T follicular helper cell (primary cell): ENCODE measurements at places on chromosomes 16 and 17.

DNA sequence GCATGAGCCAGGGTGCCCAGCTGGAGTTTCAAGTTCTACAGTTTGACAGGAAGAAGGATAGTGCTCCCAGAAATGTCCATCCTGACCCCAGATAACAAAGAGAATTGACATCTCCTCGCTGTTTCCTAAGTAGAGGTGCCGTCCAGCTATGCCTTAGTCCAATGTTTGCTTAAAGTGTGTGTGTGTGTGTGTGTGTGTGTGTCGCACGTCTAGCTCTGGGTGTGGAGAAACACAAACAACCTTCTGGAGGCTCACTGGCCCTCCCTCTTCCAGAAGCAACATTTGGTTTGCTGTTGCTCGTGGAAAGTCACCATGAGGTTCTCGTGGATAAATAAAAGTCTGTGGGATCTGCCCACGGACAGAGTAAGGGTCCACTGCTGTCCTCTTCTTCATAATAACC is 22.1 kb downstream of the EMP2 start:
- no peak for DNase-seq

- no peak for DNase-seq
These were observed 6.0 kb upstream of the TBC1D3B start for GRCh38 chr17:36182176-36183000.

- DNase-seq = no peak
These were observed 13.0 kb upstream of the GGA2 start for GRCh38 chr16:23523321-23523720.

DNA sequence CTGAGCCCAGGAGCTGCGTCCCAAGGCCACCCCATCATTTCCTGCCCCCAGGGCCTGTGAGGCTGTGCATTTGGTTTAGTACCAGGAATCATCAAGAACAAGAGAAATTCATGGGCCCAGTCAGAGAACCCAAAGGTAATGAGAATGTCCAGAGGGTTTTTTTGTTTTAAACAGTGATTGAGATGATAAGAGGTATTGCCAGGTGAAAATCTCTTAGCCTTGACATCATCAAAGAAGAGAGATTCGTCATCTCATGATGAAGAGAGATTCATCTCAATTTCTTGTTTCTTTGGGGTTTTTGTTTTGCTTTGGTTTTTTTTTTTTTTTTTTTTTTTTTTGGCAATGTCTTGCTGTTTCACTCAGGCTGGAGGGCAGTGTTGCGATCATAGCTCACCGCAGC is 170.6 kb upstream of the CACNG5 start:
- DNase-seq = no peak

- DNase-seq = no peak
These were observed 3.1 kb downstream of the TPPP3 start for GRCh38 chr16:67389911-67390815.

DNA sequence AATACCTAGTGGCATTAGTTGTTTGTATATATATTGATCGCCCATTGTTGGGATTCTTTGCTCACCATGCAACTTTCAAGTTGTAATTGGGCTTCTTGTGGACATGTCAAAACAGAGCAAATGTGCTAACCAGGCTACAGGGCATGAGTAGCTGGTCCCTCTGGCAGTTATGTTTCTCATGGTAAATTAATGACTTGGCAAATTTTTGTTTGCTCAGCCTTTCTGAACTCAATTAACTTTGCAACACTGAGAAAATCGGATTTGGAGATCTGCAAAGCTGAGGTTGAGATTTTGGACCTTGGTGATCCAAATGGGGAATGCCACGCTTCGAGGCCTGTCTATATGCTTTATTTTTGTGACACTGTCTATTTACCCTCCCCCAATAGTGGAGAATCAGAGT is 138.5 kb upstream of the PIRT start:
- no peak for DNase-seq

DNA sequence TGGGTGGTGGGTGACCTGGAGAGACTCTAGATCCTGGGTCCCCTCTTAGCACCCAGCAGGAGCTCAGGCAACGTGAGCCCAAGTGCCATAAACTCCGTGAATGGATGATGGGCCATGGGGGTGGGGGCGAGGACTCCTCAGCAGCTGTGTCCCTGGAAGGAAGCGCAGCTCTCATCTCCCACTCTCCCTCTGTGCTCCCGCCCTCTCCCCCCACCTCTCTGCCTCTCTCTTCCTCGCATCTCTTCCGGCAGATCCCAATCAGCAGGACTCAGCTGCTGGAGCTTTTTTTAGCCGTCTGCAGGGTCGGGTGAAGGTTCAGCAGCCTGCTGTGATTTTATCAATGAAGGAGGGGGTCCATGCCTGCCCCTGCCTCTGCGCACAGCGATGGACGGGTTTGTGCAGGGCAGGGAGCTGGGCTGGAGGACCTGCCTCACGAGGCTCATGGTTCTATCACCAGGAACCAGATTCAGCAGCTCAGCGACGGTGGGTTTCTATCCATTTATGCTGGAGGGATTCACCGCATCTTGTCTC is 8.3 kb downstream of the CCR7 start:
- DNase-seq = no peak

DNA sequence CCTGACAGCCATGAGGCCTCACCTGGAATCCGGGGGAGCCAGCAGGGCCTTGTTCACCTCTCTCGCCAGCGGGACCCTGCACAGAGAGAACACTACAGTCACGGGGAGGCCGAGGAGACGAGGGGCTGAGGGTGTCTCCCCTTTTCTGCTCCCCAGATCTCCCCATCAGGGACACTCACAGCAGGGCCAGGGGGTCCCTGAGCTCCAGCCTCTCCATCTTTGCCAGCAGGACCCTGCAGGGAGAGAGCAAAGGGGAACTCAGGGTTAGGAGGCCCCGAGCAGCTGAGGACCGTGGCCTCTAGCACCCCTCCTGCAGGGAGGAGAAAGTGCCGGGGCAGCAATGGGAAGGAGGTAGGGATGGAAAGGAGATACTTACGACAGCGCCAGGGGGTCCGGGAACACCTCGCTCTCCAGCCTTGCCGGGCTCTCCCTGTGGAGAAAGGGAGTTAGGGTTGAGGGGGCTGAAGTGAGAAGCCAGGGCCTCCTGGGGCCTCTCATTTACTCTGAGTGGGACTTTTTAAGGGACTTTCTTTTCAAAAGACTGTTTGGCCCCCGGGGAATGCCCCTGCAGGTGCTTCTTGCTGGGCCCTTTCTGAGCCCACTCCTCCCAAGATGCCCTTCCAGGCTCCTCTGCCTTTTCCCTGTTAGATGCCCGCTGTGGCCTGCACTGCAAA is 8.7 kb downstream of the COL1A1 start:
- no peak for DNase-seq

GRCh38 chr16:74577882-74578366 is 29.0 kb downstream of the GLG1 start:
- DNase-seq = no peak

DNA sequence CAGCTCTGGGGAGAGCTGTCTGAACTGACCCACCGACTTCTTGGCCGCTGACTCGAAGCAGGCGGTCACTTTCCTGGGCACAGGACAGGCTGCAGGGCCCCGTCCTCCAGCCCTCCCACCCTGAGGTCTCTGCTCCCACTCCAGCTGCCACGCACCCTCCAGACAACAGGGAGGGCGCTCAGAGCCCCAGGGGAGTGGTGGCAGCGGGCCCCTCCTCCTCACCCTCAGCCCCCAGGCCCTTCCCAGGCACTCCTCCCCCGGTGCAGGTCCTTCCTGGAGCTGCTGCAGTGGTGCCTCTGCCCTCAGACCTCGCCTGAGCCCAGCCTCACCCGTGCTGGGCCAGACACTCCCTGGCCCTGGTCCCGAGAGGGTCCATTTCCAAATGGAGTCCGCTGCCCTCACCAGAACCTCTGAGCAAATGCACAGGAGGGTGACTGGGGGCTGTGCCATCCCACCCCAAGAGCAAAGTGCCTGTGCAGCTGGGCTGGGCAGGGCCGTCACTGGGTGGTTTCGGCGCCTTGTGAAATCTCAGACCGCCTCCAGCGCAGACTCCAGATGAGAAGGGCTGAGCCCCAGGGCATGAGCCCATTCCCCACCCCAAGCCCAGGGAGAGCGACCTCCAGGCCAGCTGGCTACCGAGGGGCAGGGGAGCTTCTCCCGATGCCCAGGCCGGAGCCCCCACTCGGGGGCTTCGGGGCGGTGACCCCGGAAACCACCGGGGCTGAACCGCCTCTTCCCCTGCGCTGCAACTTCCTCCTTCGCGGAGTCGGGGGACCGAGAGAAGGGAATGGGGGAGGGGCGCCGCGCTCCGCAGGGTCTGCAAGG is 717 bp downstream of the CYBA start:
- DNase-seq = no peak

DNA sequence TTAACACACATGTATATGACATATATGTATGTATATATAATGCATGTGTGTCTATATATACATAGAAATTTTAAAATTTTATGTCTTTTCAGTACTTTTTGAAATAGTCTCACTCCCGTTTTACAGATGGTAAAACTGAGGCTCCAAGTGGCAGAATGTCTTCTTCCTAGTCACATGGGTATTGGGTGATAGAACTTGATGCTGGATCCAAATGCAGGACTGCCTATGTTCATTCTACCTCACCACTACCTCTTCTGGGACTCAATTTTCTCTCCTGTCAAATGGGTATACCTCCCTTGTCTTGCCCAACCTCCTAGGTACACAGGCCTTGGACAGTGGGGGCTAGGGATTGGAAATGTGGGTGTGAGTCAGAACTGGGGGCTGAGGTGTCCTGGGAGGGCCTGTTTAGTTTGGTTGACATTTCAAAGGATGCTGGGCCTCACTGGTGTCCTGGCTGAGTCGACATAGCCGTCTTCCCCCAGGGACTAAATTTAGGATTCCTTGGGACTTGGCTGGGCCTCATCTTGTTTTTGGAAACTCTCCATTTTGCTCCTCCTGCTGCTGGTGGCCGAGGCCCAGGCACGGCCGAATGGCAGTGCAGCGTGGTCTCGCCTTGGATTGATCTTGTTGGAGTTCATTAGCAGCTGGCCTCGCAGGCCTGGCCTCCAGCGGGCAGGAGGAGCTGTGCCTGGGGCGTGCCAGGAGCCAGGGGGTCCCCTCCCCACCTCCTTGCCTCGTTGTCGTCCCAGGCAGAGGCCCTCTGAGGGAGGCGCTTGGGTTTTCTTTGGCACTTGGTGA is 25.9 kb downstream of the NKD1 start:
- no peak for DNase-seq

- DNase-seq = no peak
These were observed 723 bp downstream of the NTHL1 start for GRCh38 chr16:2046893-2047329.

DNA sequence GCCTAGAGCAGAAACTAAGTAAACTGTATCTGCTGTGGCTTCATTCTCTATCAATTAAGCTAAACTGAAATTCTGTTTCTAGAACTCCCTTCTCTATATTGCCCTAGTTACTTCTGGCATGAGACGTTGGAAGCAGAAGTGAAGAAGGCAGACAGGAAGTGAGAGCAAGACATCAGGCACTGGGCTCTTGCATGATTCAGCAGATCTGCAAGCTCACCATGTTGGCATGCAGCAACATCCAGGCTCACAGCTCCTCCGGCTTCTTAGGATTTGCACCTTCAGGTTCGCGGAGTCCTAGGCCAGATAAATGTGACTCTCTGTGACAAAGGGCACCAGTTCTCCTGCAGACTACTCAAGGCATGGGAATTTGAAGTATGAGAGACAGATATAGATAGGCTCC is 148.3 kb downstream of the CDH8 start:
- no peak for DNase-seq

- no peak for DNase-seq
These were observed 86.0 kb upstream of the DYNLRB2 start for GRCh38 chr16:80454802-80455201.
